ENCODE measurements at places on chromosomes 11 and 22.

- no peak for DNase-seq
These were observed 21.4 kb upstream of the AMOTL1 start for GRCh38 chr11:94746721-94747120.

- DNase-seq: no peak
These were observed 53.1 kb upstream of the SHISAL1 start for GRCh38 chr22:44365832-44366231.

- DNase-seq: no peak
These were observed 807.6 kb downstream of the DLG2 start for GRCh38 chr11:84819537-84819936.

DNA sequence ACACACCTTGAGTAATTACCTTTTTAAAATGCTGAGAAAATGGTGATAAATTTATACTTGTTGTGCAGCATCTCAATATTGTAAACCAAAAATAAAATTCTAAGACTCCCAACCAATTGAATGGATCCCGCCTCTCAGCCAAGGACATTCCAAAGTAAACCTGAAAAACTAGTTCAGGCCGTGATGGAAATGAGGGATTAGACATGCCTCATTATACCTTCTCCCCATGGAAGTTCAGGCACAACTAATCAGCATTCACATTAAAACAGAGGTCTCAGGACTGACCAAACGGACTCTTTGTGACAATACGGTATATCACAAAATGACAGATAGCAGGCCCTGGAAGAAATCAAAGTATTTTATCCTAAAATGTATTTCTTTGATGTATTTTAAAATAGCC, 907.4 kb upstream of the RAG2 start:
- no peak for DNase-seq

DNA sequence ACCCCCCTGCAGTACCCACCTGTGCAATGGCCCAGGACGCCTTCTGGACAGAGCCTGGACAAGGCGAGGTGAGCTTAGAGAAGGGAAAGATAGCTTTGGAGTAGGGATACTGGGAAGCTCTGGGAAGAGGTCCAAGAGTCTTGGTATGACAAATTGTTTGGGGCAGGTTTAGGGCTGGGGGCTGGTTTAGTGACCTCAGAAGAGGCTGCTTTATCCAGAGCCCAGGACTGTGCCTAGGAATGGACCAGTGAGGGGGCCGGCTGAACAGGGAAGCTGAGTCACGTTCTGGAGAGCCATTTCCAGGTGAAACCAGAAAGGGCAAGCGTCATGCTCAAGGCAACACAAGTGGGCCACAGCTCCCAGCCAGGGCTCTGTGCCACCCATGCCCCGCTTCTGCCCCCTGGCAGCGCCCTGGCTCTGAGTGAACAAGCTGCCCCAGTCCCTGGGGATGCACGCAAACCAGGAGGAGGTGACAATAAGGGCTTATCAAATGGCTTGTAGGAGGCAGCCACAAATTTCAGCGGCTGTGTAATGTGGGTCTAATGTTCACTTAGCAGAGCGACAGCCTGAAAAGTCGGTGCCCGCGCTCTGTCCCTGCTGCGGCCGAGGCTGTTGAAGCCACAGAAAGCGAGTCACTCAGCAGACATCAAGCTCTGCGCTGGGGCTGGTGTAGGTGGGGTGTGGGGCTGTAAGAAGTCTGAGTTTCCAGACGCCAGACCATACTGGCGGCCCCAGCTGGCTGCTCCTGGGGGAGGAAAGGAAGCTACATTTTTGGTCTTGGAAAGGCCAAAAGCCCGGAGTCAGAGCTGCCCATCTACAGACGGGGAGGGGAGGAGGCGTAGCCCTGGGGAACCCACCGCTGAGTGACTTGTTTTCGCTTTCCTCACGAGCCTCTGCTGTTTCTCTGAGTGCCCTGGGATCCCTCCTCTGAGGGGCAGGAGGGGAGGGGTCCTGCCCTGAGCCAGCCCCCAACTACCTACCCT, 18.3 kb upstream of the SYT7 start:
- no peak for DNase-seq

DNA sequence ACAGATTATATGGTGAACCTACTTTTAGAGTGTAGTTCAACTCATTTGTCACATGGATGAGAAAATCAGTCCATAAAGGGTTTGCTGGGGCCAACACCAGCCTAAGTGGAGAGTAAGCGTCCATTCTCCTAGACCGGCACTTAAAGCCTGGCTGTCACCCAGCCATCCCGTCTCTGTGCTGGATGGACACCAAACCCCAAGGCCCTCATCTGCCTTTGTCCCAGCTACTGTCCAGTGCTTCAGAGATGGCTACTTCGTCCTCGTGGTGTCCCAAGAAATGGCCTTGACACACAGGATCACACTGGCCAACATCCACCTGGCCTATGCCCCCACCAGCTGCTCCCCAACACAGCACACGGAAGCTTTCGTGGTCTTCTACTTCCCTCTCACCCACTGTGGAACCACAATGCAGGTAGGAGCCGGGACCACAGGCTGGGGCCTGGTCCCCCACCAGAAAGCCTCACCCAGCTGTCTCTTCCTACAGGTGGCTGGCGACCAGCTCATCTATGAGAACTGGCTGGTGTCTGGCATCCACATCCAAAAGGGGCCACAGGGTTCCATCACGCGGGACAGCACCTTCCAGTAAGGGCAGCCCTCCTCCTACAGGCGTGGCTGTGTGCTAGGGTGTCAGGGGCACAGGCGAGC, 3.5 kb downstream of the ZP1 start:
- no peak for DNase-seq

- DNase-seq: no peak
These were observed 555.1 kb downstream of the OPCML start for GRCh38 chr11:132977241-132977640.

DNA sequence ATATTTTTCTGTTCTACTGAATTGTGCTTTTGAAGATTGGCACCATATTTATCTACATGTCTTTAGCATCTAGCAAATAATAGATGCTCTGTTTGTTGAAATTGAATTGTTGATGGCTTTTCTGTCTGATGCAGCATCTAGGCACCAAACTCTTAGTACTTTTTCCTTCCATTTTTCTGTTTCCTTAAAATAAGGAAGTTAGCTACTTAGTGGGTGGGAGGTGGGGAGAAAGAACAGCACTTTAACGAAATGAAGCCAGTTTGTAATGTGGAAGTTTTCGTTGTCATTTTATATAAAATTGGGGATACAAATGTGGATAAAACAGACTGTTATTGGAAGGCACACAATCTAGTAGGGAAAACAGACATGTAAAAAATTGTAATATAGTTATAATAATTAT, 76.6 kb downstream of the HIPK3 start:
- DNase-seq: no peak

GRCh38 chr11:119248750-119249670, 42.9 kb downstream of the CBL start:
- DNase-seq: no peak

GRCh38 chr11:121417055-121417551, 35.0 kb upstream of the SORL1 start:
- DNase-seq: peak; percentile 95

GRCh38 chr11:118415739-118416068, 14.3 kb downstream of the ATP5MG start:
- peak; percentile 70 for DNase-seq

DNA sequence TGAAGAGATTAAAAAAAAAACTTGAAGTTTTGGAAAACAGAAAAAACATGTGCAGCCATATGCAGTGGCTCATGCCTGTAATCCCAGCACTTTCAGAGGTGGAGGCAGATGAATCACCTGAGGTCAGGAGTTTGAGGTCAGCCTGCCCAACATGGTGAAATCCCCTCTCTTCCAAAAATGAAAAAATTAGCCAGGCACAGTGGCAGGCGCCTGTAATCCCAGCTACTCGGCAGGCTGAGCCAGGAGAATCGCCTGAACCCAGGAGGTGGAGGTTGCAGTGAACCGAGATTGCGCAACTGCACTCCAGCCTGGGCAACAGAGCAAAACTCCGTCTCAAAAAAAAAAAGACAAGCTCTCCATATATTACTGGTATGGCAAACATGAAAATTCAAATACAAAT, 7.6 kb downstream of the DLG2 start:
- no peak for DNase-seq

DNA sequence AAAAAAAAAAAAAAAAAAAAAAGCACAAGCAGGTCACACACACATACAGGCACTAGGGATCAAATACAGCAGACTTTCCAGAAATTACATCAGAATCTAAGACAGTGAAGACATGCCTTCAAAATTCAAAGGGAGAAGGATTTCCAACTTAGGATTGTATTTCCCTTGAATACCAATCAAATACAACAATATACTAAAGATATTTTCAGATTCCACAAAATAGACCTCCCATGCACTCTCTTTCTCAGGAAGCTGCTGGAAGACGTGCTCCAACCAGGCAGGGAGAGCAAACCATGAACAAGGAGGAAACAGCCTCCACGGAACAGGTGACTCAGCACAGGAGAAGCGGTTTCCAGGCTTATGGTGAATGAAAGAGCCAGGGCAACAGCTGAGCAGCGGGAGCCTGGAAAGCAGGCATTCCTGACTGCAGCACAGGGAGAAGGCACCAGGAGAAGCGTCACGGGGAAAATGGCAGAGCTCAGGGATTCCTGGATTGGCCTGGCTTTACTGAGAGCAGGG, 32.0 kb downstream of the TMEM184B start:
- no peak for DNase-seq

GRCh38 chr22:38554281-38554680, 15.7 kb downstream of the DMC1 start:
- DNase-seq: no peak

DNA sequence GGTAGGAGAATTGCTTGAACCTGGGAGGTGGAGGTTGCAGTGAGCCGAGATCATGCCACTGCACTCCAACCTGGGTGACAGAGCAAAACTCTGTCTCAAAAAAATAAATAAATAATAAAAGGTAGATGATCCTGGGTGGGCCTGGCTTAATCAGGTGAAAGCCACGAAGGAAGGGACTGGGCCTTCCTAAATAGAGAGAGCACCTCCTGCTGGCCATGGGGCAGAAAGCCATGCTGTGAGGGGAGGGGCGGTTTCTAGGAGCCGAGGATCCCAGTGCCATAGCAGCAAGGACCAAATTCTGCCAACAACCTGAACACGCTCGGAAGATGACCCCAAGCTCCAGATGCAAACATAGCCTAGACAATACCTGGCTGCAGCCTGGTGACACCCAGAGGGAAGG, 24.5 kb upstream of the DGKZ start:
- no peak for DNase-seq

GRCh38 chr22:19844377-19845053, 10.2 kb downstream of the GNB1L start:
- DNase-seq: no peak

- DNase-seq: no peak
These were observed 11.9 kb upstream of the TMPRSS4 start for GRCh38 chr11:118064956-118065355.

- no peak for DNase-seq
These were observed at the start of gene MN1 for GRCh38 chr22:27801616-27802345. MN1 (minus strand) TSS chr22:27801756; CDS start chr22:27800543, 1,213 bp downstream.

DNA sequence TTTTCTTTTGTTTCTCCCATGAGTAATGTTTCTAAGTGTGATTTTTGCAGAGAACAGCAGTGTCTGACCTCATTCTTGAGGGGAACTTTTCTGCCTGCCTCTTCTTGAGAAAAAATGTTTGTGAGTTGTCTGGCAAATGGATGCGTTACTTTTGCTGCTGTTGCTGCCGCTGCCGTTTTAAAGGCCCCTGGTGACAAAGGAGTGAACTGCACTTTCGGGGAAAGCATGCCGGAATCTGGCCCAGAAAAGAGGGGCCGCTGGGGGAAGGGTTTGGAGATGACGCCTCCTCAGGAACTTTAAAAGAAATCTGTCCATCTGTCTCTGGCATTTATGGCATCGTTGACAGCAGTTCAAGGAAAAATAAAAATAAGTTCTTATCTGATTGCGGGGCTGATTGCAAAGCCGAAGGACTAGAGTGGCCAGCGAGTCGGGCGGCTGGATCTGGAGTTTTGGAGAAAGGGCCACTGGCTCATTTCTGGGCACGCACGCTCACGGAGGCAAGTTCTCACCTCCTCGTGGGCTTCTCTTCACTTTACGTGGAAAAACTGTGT, 16.5 kb downstream of the ZBTB16 start:
- DNase-seq: no peak

DNA sequence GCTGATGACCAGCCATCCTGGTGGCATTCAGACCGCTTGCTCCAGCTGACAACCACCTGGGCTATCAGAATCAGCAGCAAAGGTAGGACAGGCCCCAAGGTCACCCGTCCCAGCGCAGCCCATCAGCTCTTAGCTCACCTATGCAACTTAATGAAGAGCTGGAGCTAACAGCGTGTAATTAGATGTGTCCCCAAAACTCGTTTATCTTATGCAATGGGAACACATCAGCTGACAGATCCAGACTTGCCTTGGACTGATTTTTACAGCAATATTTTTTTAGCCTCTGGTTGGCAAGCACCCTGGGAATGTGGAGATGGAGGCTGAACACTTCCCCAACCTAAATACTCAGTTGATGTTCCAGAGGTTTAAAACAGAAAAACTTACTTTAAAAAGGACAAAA, 76.0 kb downstream of the PACSIN2 start:
- DNase-seq: no peak

DNA sequence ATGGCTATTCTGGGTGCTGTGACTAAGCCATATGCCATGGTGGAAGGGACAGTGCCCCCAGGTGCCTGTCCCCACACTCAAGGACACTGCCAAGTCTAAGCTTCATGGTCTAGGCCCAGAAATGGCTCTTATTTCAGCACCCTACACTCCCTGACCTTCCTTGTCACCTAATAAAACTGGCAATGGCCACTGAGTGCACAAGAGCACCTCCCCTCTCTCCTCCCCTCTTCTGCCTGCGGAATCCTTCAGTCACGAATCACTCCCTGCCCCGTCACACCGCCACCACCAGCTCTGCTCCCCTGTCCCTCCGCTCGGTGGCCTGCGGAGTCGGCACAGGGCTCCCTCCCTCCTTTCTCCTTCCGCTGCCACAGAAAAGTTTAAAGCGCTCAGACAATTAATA, 19.0 kb upstream of the LMO1 start:
- DNase-seq: no peak

DNA sequence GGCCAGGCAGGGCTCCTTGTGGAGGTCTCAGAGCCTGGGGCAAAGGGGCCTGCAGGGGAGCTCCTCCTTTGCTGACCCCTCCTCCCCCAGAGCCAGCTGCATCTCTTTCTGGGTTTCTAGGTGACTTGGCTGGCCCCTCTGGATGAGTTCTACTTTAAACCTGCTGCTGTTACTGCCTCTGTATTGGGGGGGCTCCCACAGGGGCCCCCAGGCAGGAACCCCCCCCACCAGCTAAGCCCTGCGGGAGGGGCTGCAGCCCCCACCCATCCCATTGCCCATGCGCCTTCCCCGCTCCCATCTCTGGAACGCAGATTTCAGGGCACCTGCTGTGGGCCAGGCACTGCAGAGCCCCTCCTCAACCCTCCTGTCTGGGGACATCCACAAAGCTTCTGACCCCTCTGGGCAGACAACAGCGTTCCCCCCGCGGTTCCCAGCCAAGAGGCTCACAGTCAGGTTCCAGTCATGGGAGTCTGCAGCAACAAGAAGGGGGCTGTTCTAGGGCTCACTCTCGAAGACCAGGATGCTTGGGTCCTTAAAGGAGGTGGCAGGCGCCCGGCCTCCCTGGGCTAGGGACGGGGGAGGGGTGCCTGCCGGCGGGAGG, 815 bp upstream of the PLCB3 start:
- no peak for DNase-seq

- no peak for DNase-seq
These were observed 5.6 kb downstream of the DDB2 start for GRCh38 chr11:47220401-47220821.

GRCh38 chr22:47625013-47625385, 862.5 kb downstream of the TBC1D22A start:
- DNase-seq: no peak

GRCh38 chr11:117037279-117037974, 60.8 kb downstream of the SIK3 start:
- no peak for DNase-seq

All from CMK (cell line).